ENCODE measurements at places on chromosomes 5 and 9. TPM values are rescaled to one million over a fixed set of nuclear protein-coding genes. Genes with fewer than 3 reads are reported as not detected.
A peak's percentile ranks its signal among the peaks of the same experiment; 100 is the strongest.

JADE2 gene
- 0.94 TPM for polyA plus RNA-seq

NKD2 gene
- 2.4 TPM for polyA plus RNA-seq

DNA sequence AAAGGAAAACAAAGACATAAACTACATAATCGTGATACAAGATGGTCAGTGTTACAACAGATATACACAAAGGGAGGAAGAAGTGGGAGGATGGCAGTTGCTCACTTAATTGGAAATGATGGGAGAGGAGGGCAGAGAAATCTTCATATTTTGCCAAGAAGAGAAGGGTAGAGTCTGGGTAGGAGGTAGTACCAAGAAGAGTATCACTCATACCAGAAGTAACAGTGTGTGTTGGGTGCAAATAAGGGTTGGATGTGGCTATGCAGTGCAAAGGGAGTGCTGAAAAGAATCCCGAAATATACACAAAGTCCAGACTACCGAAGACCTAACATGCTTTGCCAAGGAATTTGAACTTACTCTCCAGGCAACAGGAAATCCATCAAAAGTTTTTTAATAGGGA, 41.0 kb downstream of the ERMP1 start:
- no peak for DNase-seq

GRCh38 chr9:34010979-34011378, 37.7 kb downstream of the UBAP2 start:
- DNase-seq: no peak

DNA sequence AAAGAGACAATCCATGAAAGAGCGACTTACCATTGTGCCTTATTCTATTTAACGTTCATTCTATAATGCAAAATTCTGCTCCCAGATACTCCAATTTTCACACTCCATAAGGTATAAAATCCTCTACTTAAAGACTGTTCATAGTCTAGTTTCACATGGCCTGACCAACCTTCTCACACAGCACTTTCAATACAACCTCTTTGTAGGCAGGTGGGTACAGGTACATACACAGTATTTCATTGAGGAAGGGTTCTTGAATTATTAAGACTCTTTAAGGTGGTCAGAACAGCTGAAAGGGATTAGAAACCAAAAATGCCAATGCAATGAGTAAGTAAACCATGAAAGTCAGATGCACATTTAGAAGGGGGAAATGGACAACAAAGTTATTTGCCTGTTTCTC, 352.0 kb downstream of the PARP8 start:
- DNase-seq: no peak

DNA sequence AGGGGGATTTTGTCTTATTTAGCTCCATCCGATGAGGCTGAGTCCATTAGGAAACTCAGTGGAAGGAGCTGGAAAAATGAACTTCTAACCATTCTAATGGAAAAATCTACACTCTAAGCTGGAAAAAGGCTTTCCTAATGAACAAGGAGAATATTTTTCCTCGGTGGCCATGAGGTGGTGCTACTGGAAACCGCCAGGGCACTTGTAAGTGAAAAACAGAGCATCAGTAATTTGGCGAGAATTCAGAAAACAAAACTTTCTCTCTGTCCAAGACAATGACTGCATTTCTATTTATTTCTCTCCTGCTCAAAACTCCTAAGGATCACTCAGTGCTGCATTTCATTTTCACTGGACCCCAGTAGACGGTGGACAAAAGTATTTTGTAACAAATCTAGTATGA, 237.6 kb downstream of the TENT4A start:
- DNase-seq: peak; percentile 16

Data from forelimb muscle (tissue), 1 donor.